ENCODE measurements at places on chromosomes 1 and 21. TPM values are rescaled to one million over a fixed set of nuclear protein-coding genes. Genes with fewer than 3 reads are reported as not detected.

GRCh38 chr21:25307489-25307888, 299.8 kb downstream of the MRPL39 start:
- H3K27me3 ChIP-seq = no peaks in the 10 kb centered on the region
- DNase-seq = no peak
- no peak overlapping the region for H3K27ac ChIP-seq
- H3K4me3 ChIP-seq = no peak overlapping the region
- no peaks in the 10 kb centered on the region for H3K36me3 ChIP-seq

GRCh38 chr1:170530972-170531757, 801 bp upstream of the GORAB start:
- peak overlapping the region; percentile 76 for H3K4me3 ChIP-seq
- no peaks in the 10 kb centered on the region for H3K27me3 ChIP-seq
- H3K27ac ChIP-seq = peak overlapping the region; percentile 34
- peak; percentile 11 for DNase-seq

GRCh38 chr1:57741521-57741920, 317.7 kb upstream of the DAB1 start:
- H3K4me3 ChIP-seq = no peak overlapping the region
- H3K27me3 ChIP-seq = no peaks in the 10 kb centered on the region
- H3K36me3 ChIP-seq = no peaks in the 10 kb centered on the region
- no peaks in the 10 kb centered on the region for H3K4me1 ChIP-seq
- H3K27ac ChIP-seq = no peak overlapping the region

Gene KIAA1614
- polyA plus RNA-seq = not detected

GRCh38 chr1:37442139-37442538, 32.2 kb upstream of the ZC3H12A start:
- H3K36me3 ChIP-seq = no peaks in the 10 kb centered on the region
- no peak overlapping the region for H3K27ac ChIP-seq
- no peaks in the 10 kb centered on the region for H3K4me1 ChIP-seq
- DNase-seq = no peak
- H3K27me3 ChIP-seq = peaks cover 3% of the 10 kb centered on the region

DNA sequence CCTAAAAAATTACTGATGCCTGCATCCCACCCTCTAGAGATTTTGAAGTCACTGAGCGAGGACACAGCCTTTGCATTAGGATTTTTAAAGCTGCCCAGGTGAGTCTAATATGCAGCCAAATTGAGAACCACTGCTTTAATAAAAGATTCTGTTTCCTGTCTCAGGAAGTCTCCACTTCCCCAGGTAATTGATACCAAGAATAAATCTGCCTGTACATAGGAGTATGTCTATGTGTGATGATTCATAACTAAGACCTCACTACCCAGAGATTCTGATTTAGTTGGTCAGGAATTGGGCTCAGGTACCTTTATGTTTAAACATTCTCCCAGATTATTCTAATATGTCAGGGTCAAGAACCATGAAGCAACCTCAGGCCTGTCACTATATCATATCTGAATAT, 108.8 kb upstream of the ARTN start:
- no peak overlapping the region for H3K27ac ChIP-seq
- no peak overlapping the region for H3K4me3 ChIP-seq
- DNase-seq = no peak
- no peaks in the 10 kb centered on the region for H3K36me3 ChIP-seq
- no peaks in the 10 kb centered on the region for H3K4me1 ChIP-seq

GRCh38 chr1:235917267-235917811, 50.6 kb upstream of the LYST start:
- no peaks in the 10 kb centered on the region for H3K27me3 ChIP-seq
- no peaks in the 10 kb centered on the region for H3K36me3 ChIP-seq

Gene CA6
- polyA plus RNA-seq = not detected

DNA sequence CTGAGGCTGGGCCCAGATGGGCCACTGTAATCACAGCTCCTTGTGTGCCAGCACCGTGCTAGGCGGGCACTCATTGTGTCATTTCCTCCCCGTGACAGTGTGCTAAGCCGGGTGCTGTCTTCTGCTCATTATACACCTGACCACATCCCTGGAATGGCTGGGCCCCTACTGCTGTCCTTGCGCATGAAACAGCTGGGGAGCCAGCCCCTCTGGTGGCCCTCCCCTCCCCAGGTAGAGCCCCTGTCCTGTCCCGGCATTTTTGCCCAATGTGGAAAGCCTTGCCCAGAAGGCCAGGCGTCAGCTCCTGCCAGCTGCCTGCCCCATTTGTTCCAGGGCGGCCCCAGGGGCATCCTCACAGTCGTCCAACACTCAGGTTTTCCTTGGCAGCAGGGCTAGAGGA, 107.4 kb upstream of the CASZ1 start:
- no peak overlapping the region for H3K27ac ChIP-seq
- no peak overlapping the region for H3K4me3 ChIP-seq
- DNase-seq = no peak
- no peaks in the 10 kb centered on the region for H3K36me3 ChIP-seq
- no peaks in the 10 kb centered on the region for H3K27me3 ChIP-seq

Gene POGZ
- polyA plus RNA-seq = 15.6 TPM

DNA sequence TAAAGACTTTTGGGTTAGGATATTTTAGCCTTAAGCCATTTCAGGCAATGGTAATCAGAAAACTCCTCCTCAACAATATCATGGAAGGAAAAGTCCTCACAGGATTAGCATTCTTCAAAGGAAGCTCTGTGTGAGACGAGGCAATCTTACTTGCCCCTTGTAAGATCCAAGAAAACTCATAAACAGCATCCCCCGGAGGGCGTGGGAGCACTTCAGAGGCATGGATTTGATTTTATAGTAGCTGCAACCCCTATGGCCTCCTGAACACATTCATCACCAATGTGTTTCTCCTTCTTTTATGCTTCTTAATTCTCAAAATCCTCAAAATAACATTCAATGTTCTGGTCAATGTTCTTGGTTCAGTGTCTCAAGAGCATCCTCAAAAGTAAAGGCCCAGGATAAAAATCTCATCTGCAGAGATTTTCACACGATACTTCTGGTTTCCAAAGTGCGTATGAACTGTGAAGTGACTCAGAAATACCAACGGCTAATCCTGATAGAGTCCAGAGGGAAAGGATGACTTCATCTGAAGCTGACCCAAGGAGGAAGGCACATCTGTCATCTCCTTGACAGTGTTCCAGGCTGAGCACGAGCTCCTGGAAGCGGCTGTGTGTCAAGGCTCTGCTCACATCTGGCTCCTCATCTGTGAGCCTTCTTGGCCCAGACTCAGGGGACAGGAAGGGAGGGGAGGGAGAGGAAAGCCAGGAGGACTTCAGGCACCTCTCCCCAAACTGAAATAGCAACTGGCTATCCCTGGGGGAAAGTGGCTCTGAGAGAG, 49.3 kb upstream of the PSEN2 start:
- H3K4me1 ChIP-seq = no peaks in the 10 kb centered on the region
- H3K36me3 ChIP-seq = no peaks in the 10 kb centered on the region

Gene AURKAIP1
- 365 TPM for polyA plus RNA-seq

Gene RIMKLA
- polyA plus RNA-seq = under 0.01 TPM

GRCh38 chr1:10193288-10193687, 17.1 kb upstream of the KIF1B start:
- no peak for DNase-seq
- H3K36me3 ChIP-seq = no peaks in the 10 kb centered on the region
- H3K27ac ChIP-seq = no peak overlapping the region
- no peak overlapping the region for H3K4me3 ChIP-seq

Gene MCOLN2
- polyA plus RNA-seq = 2.5 TPM

GRCh38 chr1:206797534-206798383, 25.5 kb upstream of the IL10 start:
- H3K27ac ChIP-seq = no peak overlapping the region
- H3K27me3 ChIP-seq = no peaks in the 10 kb centered on the region
- no peak overlapping the region for H3K4me3 ChIP-seq
- DNase-seq = peak; percentile 24
- no peaks in the 10 kb centered on the region for H3K36me3 ChIP-seq

GRCh38 chr1:185663771-185664296, 70.4 kb upstream of the HMCN1 start:
- no peak overlapping the region for H3K27ac ChIP-seq
- no peaks in the 10 kb centered on the region for H3K27me3 ChIP-seq
- DNase-seq = no peak
- no peaks in the 10 kb centered on the region for H3K4me1 ChIP-seq

DNA sequence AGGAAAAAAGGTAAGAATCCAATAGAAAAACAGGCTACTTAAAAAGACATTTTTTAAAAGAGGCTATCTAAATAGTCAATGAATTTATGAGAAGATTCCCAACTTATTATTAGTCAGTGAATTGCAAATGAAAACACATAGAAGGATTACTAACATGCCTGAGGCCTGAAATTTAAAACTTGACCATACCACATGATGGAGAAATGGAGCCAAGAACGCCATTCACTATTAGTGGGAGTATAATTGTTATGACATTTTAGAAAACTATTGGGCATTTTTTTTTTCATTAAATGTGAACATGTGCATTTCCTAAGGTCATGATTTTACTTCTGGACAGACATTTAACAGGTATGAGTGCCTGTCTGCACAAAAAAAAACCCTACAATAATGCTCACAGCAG, 24.8 kb upstream of the OR2B11 start:
- H3K4me1 ChIP-seq = no peaks in the 10 kb centered on the region
- no peaks in the 10 kb centered on the region for H3K27me3 ChIP-seq
- no peaks in the 10 kb centered on the region for H3K36me3 ChIP-seq
- no peak overlapping the region for H3K4me3 ChIP-seq
- H3K27ac ChIP-seq = no peak overlapping the region

GRCh38 chr1:95230768-95231191, 3.2 kb upstream of the RWDD3 start:
- peaks cover 2% of the 10 kb centered on the region for H3K4me1 ChIP-seq
- H3K27me3 ChIP-seq = no peaks in the 10 kb centered on the region
- peak; percentile 37 for DNase-seq
- H3K27ac ChIP-seq = no peak overlapping the region
- no peak overlapping the region for H3K4me3 ChIP-seq

Gene PRELP
- 0.22 TPM for polyA plus RNA-seq

Gene CTH
- polyA plus RNA-seq = 10.7 TPM

GRCh38 chr1:199898654-199899053, 128.9 kb upstream of the NR5A2 start:
- H3K27me3 ChIP-seq = no peaks in the 10 kb centered on the region
- H3K4me3 ChIP-seq = no peak overlapping the region
- no peak for DNase-seq
- H3K4me1 ChIP-seq = no peaks in the 10 kb centered on the region
- H3K36me3 ChIP-seq = no peaks in the 10 kb centered on the region

DNA sequence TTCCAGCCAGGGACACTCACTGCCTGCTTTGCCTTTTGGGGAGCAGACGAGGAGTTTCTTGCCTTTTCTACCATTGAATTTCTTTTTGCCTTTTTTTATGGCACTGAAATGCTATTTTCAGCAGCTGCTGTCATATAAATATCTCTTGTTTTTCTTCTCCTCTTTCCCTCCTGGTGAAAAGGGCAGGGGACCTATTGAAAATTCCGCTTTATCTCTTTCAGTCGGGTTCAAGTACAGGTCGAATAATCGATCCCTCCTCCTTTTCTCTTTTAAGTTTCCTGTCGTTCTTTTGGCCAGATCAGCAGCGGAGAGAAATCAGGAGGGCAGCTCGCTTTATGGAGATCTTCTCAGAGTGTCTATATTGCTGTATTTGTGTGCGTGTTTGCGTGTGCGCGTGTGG, 67.4 kb upstream of the CASZ1 start:
- H3K36me3 ChIP-seq = no peaks in the 10 kb centered on the region
- no peaks in the 10 kb centered on the region for H3K4me1 ChIP-seq
- H3K27ac ChIP-seq = no peak overlapping the region
- DNase-seq = peak; percentile 15

GRCh38 chr1:232891656-232892317, 58.6 kb upstream of the NTPCR start:
- no peak for DNase-seq
- H3K27me3 ChIP-seq = no peaks in the 10 kb centered on the region
- no peaks in the 10 kb centered on the region for H3K36me3 ChIP-seq
- H3K4me3 ChIP-seq = no peak overlapping the region

- no peaks in the 10 kb centered on the region for H3K27me3 ChIP-seq
- H3K4me1 ChIP-seq = no peaks in the 10 kb centered on the region
- no peak overlapping the region for H3K27ac ChIP-seq
- no peak overlapping the region for H3K4me3 ChIP-seq
- H3K36me3 ChIP-seq = no peaks in the 10 kb centered on the region
Observed at GRCh38 chr1:110990541-110990940, 26.8 kb upstream of the LRIF1 start.

DNA sequence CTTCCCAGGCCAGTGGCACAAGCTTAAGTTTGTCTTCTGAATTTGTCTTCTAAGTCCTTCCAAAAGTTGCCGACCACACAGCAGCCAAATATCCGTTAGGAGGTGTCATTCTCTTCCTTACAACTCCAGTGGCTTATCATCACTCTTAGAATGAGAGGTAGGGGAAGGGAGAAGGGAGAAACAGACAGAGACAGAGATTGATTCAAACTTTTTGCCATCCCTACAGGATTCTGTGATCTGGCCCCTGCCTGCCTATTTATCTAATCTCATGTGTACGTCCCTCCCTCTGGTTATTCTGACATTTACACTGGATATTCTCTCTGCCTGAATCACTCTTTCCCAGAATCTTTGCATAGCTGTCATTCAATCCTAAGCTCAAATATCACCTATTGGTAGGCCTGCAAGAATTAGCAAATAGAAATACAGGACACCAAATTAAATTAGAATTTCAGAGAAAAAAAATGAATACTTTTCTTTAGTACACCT, 488 bp upstream of the GNL2 start:
- H3K27me3 ChIP-seq = no peaks in the 10 kb centered on the region
- H3K4me3 ChIP-seq = peak overlapping the region; percentile 76
- H3K27ac ChIP-seq = peak overlapping the region; percentile 90

Gene DCAF6
- polyA plus RNA-seq = 28.9 TPM

Gene HCRTR1
- polyA plus RNA-seq = not detected

DNA sequence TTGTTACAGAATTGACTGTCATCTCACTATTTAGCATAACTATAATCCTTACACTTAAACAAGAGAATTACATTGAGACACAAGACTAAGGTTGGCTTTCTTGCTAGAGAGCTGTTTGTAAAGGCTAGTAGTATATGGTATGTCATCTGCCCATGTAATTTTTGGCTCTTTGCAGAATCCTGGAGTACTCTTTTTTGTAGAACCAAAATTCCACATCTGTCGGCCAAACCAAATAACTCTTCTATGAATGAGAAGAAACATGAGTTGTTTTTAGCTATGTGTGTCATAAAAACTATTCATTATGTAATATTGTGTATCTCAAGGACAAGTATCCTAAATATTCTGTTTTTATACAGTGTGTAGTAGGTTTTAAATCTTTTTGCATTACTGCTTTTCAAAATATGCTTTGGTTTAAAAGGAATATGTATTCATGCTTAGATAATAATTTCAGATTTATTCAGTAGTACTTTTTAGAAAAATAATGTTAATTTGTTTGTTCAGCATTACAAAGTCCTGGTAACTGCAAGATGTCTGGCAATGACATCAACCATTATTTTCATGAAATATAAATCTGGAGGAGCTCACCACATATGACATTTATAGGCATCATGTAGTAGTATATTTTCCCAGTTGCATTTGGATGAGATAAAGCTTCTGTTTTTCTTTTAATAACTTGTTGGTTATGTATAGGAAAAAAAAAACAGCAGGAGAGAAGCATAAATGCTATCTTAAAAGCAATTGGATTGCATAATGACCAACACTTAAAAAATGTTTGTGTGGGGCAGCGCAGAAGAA, 159.8 kb downstream of the HS2ST1 start:
- H3K27ac ChIP-seq = no peak overlapping the region
- H3K36me3 ChIP-seq = no peaks in the 10 kb centered on the region
- no peak overlapping the region for H3K4me3 ChIP-seq
- no peaks in the 10 kb centered on the region for H3K27me3 ChIP-seq
- DNase-seq = no peak

GRCh38 chr1:64973061-64973647, 6.8 kb upstream of the JAK1 start:
- H3K27ac ChIP-seq = no peak overlapping the region
- H3K36me3 ChIP-seq = peaks cover 2% of the 10 kb centered on the region
- H3K4me3 ChIP-seq = no peak overlapping the region
- no peak for DNase-seq
- H3K27me3 ChIP-seq = no peaks in the 10 kb centered on the region

All from small intestine (tissue), 16 donors.